ENCODE measurements at places on chromosomes 1 and 21.

GRCh38 chr1:159091180-159091560 is 14.6 kb upstream of the AIM2 start:
- no peak for DNase-seq

DNA sequence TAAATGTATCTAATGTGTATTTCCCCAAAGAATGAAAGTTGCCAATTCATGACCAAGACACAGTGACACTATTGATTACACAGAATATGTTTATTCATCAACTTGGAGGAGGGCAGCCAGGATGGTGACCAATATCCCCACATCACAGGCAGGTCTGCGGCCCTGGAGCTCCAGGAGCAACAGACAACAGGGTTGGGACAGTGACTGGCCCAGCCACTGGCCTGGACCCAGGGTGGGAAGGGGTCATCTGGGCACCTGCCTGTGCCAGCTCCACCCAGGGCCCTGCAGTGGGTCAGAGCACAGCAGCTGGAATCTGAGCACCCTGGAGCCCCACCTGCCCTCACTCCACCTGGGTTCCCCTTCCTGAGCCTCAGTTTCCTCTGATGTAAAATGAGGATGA is 466.1 kb downstream of the MATN1 start:
- no peak for DNase-seq

DNA sequence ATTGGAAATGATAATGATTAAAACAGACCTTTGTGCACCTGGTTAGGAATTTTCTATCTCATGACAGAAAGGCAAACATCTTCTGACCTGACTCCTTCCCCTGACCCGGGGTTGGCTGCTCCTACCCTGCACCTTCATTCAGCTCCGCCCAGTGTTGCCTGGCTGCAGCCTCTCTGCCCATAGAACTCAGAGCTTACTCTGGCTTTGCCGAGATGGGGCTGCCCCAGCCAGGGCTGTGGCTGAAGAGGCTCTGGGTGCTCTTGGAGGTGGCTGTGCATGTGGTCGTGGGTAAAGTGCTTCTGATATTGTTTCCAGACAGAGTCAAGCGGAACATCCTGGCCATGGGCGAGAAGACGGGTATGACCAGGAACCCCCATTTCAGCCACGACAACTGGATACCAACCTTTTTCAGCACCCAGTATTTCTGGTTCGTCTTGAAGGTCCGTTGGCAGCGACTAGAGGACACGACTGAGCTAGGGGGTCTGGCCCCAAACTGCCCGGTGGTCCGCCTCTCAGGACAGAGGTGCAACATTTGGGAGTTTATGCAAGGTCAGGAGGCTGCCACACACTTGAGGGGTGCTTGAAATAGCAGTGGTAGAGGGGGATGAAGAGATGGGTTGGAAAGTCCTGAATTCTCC is at the start of gene DIO1:
Gene DIO1, plus strand, starts transcription at position 189 of the 638 bp plus-strand sequence. Its CDS starts 24 bp downstream, at position 213.
- no peak for DNase-seq

- DNase-seq = no peak
These were observed 72.1 kb downstream of the SLC5A9 start for GRCh38 chr1:48294656-48295055.

DNA sequence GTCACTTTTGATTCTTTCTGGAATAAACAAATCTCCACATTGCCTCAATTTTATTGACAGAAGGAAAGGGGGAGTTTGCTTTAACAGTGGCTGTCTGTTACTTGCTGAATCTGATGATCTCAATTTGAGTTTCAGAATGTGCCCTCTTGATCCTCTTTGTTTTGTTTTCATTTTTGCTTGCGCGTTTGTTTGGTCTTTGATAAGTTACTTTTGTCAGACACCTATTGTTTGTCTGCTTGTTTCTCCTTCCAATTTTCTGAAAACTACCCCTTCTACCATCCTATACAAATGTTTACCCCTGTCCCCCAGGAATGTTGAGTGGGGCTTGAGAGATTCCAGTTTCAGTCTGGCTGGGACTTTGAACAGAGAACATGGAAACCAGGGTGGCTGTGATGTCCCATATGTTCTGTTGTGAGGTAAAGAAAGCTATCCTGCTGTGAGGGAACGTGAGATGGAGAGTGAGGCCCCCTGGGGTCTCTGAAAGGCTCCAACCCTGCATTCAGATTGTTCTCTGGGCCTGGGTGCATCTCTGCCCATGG is 11.8 kb upstream of the XCL2 start:
- no peak for DNase-seq

DNA sequence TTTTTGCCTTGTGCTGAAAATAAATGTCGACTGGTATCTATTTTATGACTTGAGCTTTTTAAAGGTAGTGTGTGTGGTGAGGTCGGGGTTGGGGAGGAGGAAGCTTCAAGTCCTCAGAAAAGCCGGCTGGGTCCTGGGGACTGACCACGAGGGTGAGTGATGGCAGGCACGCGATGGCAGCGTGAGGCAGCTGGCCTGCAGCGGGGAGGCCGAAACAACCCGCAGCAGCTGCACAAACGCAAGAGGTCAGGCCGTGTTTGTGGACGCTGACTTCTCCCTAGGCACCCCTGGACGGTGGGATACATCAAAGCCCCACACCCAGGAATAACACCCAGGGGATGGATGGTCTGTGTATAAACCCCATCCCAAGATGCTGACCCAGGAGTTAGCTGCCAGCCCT is 51.4 kb downstream of the ZBTB18 start:
- no peak for DNase-seq

GRCh38 chr1:84027368-84027767 is 28.4 kb upstream of the TTLL7 start:
- no peak for DNase-seq

- DNase-seq = peak; percentile 61
These were observed 594 bp downstream of the HDGF start for GRCh38 chr1:156750711-156751450.

DNA sequence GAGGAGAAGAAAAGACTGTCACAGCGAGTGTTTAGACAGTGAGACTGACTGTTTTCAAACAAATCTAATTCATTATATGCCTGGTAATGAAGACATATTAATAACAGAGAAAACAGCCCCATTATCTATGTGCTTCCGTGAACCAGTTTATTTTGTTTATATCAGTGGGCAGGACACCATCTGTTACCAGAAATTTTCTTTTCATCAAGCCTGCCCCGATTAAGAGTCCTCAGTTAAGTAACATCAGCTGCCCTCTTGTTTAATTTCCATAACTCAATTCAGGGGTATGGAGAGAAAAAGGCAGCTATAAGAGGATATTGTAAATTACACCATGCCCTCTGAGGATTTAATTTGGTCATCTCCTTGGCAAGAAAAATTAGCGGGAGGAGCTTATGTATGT is 94.0 kb downstream of the TMEM200B start:
- DNase-seq = no peak

- no peak for DNase-seq
These were observed 405.7 kb upstream of the NCAM2 start for GRCh38 chr21:20592463-20592862.

DNA sequence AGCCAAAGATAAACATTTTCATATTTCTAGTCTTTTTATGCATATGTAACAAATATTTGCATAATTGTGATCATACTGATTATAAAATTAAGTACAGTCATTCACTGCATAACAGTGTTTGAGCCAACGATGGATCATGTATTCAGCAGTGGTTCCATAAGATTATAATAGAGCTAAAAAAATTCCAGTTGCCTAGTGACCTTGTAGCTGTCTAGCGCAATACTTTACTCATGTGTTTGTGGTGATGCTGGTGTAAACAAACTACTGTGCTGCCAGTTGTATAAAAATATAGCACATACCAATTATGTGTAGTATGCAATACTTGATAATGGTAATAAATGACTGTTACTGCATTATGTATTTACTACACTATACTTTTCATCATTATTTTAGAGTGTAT is 2.1 kb upstream of the S100A10 start:
- no peak for DNase-seq

DNA sequence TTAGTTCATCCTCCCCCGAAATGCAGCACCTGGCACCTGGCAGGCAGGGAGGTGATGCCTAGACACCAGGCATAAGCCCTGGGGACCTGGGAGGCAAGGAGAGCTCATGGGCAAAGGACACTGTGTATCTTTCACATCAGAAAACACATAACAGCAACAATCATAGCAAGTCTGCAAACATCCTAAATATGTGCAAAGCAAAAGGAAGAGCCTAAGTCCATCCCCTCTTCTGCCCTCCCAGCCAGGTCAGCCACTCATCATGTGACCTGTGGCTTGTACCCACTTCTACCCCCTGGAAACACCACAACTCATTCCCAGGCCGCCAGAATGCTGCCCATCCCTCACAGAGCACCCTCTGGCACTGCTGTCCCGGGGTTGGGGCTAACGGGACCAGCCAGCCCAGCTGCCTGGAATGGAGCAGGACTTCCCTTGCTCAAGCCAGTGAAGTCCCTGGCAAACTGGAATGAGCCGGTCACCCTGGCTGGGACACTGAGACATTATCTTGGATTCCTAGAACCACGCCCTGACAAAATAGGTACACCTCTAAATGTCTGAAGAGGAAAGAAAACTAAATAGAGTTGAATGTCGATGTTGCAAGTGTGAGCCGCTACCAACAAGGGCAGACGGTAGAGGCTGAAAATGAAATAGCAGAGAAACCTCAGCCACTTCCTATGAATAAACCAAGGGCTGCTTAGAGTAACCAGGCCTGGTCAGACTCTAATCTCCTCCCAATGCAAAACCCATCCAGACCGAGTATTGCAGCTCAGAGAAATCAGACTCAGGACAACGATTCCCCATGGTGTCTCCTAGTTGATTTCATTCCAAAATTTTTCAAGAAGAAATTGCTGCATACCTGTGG is 29.4 kb downstream of the TMPRSS2 start:
- no peak for DNase-seq

DNA sequence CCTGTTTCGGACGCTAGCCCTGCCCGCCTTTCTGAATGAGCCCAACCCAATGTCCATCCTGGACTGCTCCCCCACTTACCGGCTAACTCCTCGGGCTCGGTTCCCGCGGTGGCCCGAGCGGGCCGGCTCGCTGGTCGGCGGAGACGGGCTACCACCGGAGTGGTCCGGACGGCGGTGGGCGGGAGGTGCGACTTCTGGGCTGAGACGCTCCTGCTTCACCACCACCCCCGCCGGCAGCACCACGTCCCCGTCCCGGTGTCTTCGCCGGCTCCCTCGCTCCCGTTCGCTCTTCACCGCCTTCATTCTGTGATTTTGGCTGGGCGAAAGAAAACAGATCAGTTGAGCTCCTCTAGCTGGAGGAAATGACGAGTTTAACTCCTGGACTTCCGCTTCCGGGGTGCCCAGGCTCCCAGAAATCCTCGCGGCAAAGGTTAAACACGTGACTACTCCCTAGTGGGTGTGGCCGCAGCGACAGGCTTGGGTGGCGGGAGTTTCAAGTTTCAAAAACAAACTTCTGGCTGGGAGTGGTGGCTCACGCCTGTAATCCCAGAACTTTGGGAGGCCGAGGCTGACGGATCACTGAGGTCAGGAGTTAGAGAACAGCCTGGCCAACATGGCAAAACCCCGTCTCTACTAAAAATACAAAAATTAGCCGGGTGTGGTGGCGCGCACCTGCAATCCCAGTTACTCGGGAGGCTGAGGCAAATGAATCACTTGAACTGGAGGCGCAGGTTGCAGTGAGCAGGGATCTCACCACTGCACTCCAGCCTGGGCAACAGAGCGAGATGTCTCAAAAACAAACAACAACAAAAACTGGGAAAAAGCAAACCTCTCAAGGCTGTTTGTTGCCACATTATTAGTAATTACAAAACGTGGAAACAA is at the start of gene SNIP1:
Gene SNIP1, minus strand, starts transcription at position 367 of the 882 bp plus-strand sequence. Its CDS starts 64 bp downstream, at position 303.
- peak; percentile 90 for DNase-seq

- DNase-seq = no peak
These were observed 284.1 kb downstream of the HHIPL2 start for GRCh38 chr1:222263791-222264190.

GRCh38 chr1:224542783-224543440 is 73.2 kb upstream of the CNIH3 start:
- no peak for DNase-seq

DNA sequence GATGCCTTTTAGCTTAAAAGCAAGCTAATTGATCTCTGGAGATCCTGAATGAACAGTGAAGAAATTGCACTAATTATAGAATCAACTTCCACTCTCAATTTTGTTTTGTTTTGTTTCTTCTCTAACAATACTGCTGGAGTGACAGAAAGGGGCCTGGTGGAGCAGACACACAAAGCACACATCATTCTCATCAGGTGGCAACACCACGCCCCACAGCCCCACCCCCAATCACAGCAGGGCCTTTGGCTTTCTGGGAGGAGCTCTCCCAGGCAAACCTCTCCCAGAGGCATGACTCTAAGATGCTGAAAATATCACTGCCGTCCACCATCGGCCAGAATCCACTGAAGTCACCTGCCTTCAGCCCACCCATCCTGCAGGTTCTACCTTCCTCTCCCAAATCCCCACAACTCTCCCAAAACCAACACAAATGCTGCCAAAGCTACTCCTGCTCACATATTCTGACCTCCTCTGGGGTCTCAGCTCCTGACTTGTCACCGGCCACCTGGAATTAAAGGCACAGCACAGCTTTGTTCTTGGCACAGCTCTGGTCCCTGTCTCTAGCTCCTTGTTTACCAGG is 120.7 kb downstream of the GRIK3 start:
- no peak for DNase-seq

GRCh38 chr1:31957701-31958674 is 19.8 kb upstream of the PTP4A2 start:
- DNase-seq = no peak

DNA sequence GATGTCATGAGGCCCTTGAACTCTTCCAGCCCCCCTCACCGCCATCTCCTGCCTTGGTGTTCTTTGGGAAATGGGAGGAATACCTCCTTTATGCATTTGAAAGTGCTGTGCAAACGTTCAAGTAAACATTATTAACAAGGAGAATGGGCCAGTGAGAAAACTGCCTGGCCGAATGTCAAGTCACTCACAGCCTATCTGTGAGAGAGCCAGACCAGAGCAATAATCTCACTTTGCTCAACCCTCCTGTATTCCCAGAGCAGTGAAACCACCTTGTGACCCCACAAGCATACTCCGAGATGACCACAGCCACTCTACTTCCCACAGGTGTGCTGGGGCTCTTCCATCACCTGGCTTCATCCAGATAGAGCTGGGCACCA is 5.2 kb downstream of the TAL1 start:
- no peak for DNase-seq

GRCh38 chr1:25106976-25107642 is 125.2 kb downstream of the SYF2 start:
- no peak for DNase-seq

DNA sequence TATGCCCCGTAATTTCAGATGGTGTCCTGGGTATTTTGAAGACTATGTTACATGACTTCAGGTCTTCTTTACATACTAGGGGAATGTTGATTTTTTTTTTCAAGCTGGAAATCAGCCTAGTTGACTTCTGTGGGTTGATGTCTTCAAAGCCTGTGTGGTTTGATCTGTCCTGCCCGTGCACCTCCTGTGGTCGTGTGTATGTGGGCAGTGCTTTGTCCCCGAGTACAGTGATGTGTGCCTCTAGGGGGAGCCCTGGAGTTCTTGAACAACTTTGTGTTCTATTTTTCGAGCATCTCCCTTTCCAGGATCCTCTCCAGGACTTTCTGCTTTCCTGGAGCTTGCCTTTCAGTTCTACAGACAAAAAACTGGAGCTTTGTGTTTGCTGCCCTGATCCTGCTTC is 28.9 kb downstream of the OBSCN start:
- DNase-seq = no peak

DNA sequence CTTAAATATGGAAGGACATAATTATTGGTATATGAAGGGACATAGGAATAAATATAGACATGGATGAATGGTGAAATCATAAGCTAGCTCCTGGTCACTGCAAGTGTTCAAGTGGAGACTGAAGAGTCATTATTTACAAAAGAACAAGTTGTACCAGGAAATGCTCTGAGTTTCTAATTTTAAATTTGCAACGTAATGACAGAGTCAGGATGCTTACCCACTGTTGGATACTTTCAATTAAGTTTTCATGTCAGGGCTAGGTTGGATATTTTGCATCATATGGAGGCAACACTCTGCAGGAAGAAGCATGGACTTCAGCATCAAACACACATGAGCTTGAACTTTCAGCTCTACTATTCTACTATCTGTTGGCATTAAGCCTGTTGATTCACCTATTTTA is 499.6 kb upstream of the C1orf87 start:
- DNase-seq = no peak
